ENCODE measurements at places on chromosomes 12 and 14.
A peak's percentile ranks its signal among the peaks of the same experiment; 100 is the strongest.

- no peak for DNase-seq
Observed at GRCh38 chr12:168763-169525, 45.0 kb downstream of the SLC6A12 start.

GRCh38 chr12:46360908-46361666 lies 11.5 kb downstream of the SLC38A2 start:
- DNase-seq = no peak

GRCh38 chr14:71590131-71590530 lies 342.1 kb upstream of the RGS6 start:
- DNase-seq = no peak

DNA sequence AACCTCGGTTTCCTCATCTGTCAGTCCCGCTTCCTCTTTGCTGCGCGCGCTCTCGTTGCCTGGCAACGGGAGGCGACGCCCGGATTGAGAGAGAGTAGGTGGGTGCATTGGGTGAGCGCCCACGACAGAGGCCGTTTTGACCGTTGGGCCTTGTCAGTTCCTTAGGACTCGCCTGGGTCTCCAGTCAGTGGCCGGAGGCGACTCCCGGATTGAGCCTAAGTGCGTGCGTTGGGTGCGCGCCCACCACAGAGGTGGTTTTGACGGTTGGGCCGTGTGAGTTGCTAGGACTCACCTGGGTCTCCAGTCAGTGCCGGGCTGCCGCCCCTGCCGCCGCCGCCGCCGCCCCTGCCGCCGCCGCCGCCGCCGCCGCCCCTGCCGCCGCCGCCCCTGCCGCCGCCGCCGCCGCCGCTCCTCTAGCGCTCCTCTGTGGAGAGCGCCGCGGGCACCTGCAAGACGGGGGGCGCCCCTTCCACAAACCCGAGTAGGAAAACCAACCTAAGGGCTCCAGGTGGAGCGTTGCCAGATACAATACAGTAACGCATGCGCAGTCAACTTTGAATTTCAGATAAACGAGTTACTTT lies 37.2 kb downstream of the APOBEC1 start:
- no peak for DNase-seq

DNA sequence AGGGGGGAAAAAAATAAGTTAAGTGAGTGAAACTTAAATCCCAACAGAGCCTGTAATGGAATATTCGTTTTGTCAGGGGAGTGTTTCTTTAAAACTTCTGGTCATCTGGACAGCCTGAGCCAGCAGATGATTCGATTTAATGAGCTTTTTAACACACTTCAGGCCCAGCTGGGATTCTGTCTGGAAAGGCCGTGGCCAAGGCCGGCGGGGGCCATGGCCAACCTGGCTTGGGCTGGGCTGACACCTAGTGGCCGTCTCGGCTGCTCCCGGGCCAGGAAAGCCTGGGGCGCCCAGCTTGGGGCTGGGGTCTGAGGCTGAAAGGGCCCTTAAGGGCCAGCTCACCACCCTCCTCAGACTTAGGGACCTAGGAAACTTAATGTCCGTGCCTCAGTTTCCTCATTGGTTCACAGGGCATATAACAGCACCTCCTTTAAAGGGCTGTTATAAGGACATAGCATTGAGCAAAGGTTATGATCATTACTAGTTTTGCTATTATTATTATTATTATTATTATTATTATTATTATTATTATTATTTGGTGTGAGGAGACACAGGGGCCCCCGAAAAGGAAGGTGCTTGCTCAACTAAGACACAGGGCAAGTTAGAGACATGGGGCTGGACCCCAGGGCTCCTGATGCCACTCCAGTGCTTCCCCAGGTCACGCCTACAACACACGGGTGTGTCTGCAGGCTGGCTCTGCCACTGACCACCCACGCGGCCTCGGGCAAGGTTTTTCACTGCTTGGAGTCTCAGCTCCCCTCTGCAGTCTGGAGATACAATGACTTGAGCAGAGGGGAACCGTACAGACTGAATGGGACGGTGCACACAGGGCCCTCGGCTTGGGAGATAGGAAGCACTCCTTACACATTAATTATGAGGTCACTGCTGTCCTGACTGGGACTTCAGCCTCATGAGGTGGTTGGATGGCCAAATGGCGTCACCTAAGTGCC lies 84.0 kb downstream of the SYNE3 start:
- DNase-seq = no peak

DNA sequence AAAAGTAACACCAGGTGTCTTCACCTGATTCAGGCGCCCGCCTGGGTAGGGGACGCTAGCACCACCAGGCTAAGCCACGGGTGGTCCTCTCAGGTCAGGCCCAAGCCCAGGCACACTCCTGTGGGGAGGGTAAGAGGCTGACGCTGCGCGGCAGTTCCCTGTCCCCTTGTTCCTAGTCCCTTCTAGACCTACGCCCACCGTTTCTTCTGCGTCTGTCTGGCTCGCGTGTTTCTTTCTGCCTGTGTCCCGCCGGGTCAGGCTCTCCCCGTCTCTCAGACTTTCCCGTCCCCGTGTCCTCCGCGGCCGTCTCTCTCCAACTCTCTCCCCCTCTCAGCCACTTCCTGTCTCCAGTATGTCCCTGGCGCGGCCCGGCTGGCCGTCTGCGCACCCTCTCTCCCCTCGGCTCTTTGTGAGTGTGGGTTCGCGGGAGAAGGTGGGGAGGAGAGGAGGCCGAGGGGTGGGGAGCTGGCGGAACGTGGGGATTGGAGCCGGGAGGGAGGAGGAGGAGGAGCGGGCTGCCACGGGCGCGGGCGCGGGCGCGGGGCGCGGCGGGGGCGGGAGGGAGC lies 3.1 kb upstream of the TNS2 start:
- no peak for DNase-seq

DNA sequence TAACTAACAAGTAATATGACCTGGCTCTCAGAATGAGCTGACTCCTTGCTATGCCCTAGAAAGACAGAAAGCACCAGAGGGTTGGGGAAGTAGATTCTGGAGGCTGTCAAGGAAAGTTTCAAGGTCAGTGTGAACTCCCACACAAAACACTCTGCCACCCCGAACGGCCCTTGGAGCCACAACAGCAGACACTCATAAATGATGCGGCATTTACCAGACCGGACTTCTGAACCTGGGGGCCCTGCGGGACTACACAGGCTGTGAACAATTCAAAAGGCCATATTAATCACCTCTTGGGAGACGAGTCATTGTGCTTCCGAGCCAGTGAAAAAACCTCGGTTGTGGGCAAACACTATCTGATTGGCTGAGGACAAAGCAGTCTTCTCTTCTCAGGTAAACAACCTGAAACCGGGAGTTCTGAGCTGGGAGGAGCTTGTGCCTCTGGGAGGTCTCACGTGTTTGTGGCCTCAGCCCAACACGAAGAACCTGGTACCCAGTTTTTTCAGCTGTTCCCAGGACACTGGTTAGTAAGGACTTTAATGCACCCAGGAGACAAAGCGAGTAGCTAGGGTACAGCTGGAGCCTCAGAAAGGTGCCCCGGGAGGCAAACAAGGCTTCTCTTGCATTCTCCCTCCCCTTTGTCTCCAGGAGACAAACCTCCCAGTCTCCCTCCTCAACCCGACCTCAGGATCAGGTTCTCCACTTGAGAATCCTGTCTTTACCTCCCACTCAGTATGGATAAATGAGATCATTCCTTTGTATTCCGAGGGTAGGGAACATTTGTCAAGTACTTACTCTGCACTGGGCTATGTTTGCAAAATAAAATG lies 35.3 kb downstream of the VWF start:
- no peak for DNase-seq

- DNase-seq = no peak
Observed at GRCh38 chr14:65949711-65950516, 536.3 kb upstream of the CCDC196 start.

DNA sequence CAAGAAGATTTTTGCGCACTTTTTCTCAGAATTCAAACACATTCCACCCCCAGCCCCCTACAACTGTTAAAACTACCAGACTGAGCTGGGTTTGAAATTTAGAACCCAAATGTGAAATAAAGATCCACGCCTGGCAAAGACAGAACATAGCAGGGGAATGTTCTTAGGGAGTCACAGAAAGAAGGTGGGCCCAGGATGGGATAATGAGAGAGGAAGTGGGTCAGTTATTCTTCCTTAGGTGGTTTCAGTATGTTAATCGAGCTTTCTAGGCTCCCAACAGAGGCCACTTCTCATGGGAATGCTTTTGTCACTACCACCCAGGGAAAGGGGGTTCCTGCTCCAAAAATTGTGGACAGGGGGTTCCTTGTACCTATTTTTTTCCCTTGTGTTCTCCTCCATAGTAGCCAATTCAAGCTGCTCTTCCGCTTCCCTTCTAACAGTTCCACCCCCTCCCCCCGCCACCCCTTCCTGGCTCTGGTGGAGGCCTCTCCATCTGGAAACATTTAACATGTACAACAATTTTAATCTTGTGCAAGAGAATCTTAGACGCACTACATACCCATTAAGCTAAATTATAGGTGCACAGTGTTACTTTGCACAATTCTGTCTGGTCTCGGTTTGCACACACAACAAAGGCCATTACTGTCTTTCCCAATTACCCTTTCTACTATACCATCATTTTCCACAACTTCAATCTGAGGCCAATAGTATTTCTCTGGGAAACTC lies 218.1 kb downstream of the MON2 start:
- DNase-seq = no peak

- DNase-seq = no peak
Observed at GRCh38 chr12:119807380-119807779, 69.7 kb downstream of the CIT start.

DNA sequence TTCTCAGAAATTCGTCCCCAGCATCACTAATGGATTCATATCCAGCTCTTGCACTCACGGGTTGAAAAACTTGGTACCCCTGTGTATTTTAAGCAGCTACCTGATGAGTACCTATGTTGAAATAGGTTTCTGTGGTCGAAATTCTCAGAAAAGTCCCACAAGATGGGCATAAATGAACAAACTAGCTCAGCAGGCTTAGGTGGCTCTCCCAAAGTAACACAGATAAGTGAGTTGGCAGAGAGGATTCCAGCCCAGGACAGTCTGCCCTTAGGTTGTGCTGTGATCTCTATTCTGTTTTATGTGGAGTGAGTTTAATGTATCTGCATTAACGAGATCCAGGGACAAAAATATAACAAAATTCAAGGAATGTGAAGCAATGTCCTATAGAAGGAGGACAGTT lies 92.3 kb downstream of the RGS6 start:
- no peak for DNase-seq

DNA sequence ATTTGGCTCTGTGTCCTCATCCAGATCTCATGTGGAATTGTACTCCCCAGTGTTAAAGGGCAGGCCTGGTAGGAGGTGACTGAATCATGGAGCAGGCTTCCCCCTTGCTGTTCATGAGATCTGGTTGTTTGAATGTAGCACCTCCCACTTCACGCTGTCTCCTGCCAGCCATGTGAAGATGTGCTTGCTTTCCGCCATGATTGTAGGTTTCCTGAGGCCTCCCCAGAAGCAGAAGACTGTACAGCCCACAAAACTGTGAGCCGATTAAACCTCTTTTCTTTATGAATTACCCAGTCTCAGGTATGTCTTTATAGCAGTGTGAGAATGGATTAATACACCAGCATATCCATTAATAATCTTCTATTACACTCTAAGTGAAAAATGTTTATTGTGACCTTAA lies 70.2 kb downstream of the BAZ1A start:
- DNase-seq = no peak

DNA sequence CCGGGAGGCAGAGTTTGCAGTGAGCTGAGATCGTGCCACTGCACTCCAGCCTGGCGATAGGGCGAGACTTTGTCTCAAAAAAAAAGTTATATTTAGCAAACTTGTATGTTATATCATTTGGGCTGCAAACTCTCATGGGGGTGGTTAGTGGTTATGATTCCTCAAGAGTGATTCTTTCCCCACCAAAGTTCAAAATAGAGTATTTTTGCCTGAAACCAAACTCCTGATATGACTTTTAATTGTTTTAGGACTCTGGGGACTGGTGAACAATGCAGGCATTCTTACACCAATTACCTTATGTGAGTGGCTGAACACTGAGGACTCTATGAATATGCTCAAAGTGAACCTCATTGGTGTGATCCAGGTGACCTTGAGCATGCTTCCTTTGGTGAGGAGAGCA lies 18.6 kb downstream of the HSD17B6 start:
- no peak for DNase-seq

DNA sequence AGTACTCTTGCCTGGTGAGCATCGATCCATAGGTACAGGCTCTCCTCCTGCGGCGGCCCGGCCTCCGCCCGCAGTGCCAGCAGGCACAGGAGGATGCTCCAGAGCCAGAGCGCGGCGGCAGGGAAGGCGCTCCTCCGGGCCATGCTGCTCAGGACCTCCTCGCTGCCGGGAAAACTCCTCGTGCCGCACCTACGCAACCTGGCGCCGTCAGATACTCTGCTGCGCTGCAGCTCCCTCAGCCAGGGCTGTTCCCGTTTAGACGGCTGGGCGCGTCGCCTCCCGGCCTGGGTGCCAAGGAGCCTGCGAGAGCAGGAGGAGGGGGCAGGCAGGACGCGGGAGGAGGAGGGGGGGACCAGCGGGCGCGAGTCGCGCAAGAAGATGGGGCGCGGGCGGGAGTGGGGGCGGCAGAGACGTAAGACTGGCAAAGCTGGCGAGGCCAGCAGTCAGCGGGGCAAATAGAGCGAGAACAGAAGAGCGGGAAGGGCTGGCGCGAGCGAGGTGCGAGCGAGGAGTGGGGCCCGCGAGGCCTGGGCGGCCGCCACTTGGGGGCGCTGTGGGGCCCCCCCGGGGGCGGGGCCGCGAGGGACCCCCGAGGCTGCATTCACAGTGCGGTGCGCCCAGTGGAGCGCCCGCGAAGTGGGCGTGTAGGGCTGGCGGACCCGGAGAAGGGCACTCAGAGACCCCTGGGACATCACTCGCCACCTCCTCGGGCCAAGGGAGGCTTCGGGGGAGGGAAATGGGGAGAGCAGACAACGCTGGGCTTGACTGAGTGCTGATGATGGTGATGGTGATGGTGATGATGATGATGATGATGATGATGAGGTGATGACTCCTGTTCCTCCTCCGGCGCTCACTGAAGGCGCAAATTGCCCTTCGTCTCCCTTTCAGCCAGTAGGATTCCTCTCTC lies at the start of gene WIF1:
Gene WIF1 (minus strand): TSS at position 257 of the 907 bp plus-strand sequence. CDS start 114 bp downstream, at position 143.
- no peak for DNase-seq

- peak; percentile 21 for DNase-seq
Observed at GRCh38 chr12:40473962-40474361, 218.3 kb upstream of the CNTN1 start.

- no peak for DNase-seq
Observed at GRCh38 chr12:127360580-127360979, 906.4 kb upstream of the TMEM132C start.

- DNase-seq = no peak
Observed at GRCh38 chr12:2387103-2387834, 334.5 kb downstream of the CACNA1C start.

DNA sequence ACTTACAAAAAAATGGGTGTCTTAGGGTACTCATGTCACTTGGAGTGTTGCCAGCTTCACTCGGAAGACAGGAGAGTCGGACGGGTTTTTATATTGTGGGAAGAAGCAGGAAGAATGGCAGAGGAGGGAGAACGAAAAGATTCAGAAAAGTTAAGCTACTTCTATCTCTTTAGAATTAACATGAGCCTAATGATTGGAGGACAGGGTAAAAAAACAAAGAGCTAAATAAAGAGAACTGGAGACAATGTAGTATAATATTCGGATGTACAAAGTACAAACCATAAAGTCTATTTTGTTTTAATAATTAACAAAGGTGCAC lies 43.9 kb downstream of the EFCAB11 start:
- DNase-seq = no peak

GRCh38 chr14:75827331-75827730 lies 154.5 kb downstream of the TGFB3 start:
- DNase-seq = no peak

- DNase-seq = no peak
Observed at GRCh38 chr12:121968876-121969275, 50.5 kb downstream of the CFAP251 start.

- no peak for DNase-seq
Observed at GRCh38 chr14:64811676-64812075, 68.0 kb downstream of the SPTB start.

GRCh38 chr12:69330475-69331473 lies 17.4 kb upstream of the LYZ start:
- DNase-seq = no peak
